ENCODE measurements at places on chromosomes 3 and 15.

DNA sequence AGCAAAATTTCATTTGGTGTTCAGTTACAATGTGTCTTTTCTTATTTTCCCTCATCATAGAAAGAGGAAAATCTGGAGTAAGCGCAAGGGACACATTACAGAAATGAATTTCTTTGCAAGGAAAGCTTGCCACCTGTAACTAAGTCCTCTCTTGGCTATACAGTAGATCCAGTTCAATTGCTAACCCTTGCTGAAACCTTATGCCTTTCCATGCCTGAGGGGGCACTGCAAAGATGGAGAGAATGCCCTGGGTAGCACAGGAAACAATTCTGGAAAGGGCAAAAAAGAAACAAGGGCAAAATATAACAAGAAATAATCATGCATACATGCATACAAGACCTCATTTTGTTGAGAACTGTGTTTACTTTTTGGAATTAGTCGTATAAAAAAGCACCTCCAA lies 4.3 kb downstream of the CADM2 start:
- no peak for DNase-seq

DNA sequence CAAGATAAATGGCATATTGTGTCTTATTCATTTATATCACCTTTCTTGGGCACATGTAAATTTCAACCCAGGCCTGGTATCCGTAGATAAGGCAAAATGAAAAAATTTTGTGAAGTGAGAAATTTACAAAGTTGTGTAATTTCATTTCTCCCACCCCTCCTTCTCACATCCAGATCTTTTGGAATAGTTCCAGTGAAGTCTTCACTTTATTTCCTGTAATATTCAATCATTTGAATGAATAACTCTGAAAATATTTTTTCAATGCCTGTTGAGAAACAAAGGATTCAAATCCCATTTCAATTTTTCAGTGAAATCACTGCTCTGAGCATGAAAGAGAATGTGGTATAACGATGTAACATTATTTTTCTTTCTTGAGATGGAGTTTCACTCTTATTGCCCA lies 53.4 kb downstream of the BTLA start:
- DNase-seq, result no peak

- DNase-seq, result no peak
Measured at GRCh38 chr3:32143849-32144757, 37.7 kb downstream of the GPD1L start.

- DNase-seq, result no peak
Measured at GRCh38 chr3:147404800-147405230, 1.5 kb downstream of the ZIC4 start.

DNA sequence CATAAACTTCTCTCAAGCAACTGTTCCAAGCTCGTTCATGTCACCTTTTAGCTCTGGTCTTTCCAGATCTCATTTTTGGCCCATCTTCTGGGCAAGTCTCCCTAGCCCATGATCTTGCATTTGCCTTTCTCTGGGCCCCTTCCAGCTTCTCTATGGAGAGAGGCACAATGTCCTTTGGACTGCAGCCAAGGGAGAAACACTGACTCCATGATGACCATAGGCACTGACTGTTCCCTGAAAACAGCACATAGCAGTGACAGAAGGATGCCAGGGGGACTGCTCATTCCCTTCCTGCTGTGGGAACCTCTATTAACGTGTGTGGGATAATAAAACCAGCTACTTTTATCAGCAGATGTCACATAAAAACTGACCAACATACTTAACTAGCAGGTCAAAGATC lies 60.3 kb downstream of the STRIT1 start:
- no peak for DNase-seq

GRCh38 chr3:16181361-16181760 lies 6.9 kb downstream of the GALNT15 start:
- no peak for DNase-seq

DNA sequence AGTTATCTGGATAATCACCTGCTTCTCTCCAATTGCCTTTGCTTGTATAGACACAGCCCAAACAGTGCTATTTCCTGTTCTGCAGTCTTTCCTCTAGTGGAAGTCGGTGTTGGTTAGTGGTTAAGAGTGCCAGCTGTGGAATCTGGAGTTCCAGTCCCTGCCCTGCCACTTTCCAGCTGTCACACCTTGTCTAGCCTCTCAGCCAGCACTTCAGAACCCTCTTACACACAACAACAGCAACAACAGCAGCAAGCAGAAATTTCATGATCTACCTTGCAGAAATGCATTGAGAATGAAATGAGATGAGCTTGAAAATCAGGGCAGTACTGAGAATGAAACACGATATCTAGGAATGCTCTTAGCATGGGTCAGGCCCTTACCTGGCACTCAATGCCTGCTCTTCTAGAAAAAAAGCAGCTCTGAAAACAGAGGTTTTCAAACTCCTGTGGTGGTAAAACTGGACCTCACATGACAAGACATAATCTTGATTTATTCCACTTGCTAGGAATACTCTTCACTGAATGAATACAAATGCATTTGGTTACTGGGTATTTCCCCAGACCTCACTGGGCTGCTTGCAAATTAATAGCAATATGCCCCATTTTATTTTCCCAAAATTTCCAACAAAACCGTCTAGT lies 3.3 kb upstream of the WNT5A start:
- DNase-seq, result no peak

DNA sequence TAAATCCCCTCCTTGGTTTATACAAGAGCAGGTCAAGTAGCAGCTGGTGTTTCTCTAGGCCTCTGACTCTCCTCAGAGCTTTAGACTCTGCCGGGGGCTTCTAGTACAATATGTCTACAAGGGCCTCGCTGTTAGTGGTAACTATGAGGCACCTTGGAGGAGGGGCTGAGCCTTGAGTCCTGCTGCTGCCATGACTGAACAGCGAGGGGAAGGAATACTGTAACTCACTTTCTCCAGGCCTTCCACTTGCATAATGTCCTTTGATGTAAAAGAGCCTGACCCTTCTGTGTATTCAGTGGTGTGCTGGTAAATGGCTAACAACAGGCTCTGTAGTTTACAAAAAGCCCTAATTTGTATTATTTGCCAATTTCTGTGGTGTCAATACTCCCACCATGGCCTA lies 27.8 kb downstream of the DRD3 start:
- no peak for DNase-seq

GRCh38 chr3:136457793-136458192 lies 207.7 kb downstream of the PCCB start:
- DNase-seq, result no peak

GRCh38 chr3:72036899-72037298 lies 252.0 kb upstream of the PROK2 start:
- DNase-seq, result no peak

DNA sequence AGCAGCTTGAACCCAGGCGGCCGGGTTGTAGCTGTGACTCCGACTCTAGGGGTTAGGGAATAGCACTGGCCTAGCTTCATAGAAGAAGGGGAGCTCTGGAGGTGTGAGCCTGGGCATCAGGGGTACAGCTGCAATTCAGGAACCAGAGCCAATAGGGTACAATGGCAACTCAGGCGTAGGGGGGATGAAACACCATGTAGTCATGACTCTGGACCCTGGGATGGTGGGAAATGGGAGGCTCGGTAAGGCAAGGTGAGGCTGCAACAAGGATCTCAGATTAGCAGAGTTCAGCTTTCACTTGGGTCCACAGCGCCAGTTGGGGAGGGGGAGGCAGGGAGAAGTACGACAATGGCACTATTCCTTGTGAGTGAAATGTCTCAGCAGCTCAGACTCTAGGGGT lies 210.2 kb upstream of the LYSMD4 start:
- no peak for DNase-seq

GRCh38 chr15:44102675-44103254 lies 92.3 kb downstream of the FRMD5 start:
- peak; percentile 66 for DNase-seq

DNA sequence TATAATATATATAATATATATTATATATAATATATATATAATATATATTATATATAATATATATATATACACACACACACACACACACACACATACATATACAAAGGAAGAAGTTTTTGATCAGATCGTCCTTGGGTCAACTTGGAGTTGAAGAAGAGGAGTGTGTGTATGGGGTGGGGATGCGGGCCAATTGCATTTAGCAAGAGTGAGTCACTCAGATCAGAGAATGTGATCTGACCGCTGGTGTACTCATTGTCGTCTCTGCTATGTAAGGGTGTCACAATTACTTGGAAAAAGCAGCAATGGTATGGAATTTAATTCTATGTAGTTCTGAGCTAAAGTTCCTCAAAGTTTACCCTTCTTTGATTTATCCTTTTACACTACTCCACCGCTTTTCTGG lies 4.6 kb upstream of the VGLL3 start:
- DNase-seq, result no peak

DNA sequence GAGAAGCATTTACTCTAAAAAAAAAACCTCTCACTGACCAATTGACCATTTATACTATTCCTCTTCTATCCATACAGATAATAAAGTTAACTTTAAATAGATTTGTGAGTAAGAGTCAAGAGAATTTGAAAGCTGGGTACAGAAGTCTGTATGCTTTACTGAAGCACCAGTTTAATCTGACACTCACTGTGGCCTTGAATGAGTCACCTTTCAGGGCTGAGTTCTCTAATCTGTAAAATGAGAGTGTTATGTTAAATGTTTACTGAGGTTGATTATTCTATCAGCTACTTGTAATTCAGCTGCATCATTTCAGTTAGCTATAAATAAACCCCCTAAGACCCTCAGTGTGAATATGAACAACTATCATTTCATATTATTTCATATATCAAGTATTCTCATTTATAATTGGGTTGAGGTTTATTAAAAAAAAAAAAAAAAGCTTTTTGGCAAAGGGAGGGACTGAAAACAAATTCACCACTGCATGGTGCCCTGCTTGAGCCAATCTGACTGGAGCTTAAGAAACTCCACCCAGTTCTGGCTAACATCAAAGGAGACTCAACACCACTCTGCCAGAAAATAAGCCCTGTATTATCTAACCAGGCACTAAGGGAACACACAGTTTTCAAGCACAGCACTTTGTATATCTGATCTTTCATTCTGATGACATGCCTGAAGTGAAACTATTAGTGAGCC lies 2.8 kb downstream of the MAP4 start:
- DNase-seq, result no peak

- no peak for DNase-seq
Measured at GRCh38 chr3:168051070-168051469, 44.7 kb downstream of the GOLIM4 start.

- DNase-seq, result peak; percentile 42
Measured at GRCh38 chr3:195154793-195155535, 116.0 kb downstream of the XXYLT1 start.

GRCh38 chr3:143650827-143651226 lies 197.4 kb downstream of the SLC9A9 start:
- DNase-seq, result no peak

DNA sequence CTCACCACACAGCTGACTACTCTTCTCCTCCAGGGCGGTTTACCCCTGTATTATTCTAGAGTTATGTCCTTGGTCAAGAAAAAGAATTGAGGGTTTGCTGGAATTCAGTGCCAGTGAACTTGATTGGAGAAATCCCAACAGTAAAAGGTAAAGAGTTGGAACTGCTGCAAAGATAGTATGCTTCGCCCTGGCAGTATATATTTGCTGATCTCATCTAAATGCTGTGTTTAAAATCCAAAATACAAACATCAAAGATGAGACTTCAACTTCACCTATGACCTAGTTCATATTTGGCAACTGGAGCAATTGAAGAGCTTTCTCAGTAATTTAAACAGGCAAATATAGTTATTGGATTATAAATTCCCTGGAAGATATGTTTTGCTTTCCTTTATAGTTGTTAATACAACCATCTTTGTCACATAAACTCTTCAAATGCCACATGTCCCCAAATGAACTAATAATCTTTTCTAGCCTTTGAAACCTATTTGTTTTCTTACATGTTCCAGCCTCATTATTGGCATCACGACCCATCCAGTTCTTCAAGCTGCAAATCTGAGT lies 6.5 kb downstream of the KCNH8 start:
- no peak for DNase-seq

- DNase-seq, result no peak
Measured at GRCh38 chr3:150494411-150494977, 51.8 kb downstream of the SERP1 start.

DNA sequence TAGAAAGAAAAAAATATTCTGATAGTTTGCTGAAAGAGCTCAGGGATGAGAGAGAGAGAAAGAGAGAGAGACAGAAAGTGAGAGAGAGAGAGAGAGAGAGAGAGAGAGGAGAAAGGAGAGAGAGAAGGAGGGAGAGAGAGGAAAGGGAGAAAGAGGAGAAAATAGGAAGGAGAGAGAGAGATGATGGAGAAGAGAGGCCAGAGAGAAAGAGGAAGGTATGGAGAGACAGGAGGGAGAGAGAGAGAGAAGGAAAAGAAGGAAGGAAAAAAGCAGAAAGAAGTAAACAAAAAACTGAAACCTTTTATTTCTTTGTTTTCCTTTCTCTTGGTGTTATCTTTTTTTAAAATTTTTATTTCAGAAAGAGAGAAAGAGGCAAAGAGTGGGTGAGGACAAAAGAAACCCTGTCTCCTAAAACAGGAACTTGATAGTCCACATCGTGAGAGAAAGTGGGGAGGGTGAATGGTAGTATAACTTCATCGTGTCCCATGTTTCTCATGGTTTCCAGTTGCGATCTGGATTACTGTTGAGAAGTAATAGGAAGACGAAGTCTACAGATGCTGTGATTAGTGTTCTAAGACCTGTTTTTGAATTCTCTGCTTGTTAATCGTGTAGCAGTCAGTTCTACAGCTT lies 279.7 kb downstream of the LPP start:
- DNase-seq, result no peak

DNA sequence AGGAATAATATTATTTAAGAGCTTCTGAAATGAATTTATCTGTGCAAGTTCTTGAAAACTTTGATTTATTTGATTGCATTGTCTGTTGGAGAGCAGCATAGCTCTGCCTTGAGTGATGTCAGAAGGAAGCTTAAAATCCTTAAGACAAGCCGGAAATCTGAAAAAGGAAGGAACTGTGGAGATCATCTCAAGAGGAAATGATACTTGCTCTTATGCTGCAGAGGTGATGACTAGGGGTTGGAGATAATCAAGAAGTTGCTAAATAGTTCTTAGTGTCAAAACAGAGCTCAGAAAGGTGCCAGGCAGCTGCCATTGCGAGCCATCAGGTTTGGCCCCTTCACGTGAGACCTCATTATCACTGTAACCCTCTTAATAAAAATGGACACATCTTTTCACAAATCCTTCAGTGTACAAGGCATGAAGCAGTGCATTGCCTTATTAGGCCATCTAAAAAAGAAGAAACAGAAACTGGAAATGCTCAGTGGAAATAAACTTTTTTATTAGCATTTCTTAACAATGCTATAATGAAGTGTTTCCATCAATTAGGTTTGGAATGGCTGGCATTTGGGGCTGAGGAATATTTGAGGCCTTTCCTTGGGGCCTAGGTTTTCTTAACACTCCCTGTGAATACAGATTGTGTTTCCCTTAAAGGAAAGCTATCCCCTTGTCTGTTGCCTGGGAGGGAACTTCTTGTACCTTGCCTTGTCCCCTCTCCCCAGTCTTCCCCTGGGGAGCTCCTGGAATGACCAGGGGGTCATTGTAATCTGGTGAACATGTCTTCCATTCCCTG lies 34.5 kb upstream of the VILL start:
- no peak for DNase-seq

DNA sequence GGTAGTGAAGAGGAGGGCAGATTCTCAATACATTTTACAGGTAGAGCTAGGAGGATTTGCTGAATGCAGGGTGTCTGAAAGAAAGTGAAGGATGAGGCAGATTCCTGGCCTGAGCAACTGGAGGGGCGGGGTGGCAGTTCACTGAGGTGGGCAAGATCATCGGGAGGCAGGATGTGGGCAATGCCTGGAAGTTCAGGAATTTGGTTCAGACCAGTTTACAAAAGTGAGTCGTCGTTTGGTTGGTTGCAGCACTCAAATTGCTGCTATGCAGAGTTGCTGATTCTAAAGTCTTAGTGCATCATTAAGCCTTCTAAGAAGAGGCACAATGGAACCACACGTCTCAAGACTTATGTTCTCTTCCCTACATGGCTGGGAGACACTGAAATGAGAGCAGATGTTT lies 134.0 kb downstream of the MFSD1 start:
- DNase-seq, result no peak

GRCh38 chr3:189308608-189309007 lies 136.8 kb downstream of the TPRG1 start:
- no peak for DNase-seq

Data from amygdala (tissue), 56 donors.